ENCODE measurements at places on chromosomes 3 and 15.

GRCh38 chr15:85515212-85515611 is 134.8 kb downstream of the AKAP13 start:
- no peak overlapping the region for H3K27ac ChIP-seq
- no peaks in the 10 kb centered on the region for H3K27me3 ChIP-seq
- DNase-seq = no peak
- peaks cover 13% of the 10 kb centered on the region for H3K4me1 ChIP-seq

DNA sequence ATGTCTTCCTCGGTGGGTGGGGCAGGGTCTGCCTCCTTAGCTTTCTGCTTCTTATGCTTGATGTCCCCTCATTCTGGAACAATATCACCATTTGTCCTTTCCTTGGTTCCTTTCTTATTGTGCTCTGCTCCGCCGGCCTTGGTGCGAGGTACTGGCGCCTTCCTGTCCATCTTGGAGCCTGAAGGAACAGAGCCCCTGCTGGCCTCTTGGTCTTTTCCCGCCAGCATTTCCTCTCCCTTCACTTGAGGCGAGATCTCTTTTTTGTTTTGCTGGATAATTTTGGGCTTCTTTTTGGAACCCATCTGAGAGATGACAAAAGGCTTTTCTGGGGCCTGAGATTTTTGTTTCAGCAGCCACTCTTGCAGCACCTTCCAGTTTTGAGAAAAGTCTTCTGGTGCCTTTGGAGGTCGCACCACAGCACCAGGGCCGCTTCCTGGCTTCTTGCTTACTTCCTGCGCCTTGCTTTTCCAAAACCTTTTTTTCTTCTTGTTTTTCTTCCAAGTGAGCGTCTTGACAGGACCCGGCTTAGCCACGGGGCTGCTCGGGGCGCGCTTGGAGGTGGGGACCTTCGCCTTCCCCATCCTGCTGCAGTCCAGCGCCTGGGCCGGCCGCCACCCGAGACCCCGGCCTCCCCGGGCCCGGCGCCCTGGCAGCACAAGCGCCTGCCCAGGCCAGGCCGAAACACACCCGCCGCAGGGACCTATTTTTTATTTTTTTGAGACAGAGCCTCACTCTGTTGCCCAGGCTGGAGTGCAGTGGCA is 127.1 kb downstream of the KLF13 start:
- no peaks in the 10 kb centered on the region for H3K27me3 ChIP-seq
- DNase-seq = no peak
- H3K4me3 ChIP-seq = no peak overlapping the region

DNA sequence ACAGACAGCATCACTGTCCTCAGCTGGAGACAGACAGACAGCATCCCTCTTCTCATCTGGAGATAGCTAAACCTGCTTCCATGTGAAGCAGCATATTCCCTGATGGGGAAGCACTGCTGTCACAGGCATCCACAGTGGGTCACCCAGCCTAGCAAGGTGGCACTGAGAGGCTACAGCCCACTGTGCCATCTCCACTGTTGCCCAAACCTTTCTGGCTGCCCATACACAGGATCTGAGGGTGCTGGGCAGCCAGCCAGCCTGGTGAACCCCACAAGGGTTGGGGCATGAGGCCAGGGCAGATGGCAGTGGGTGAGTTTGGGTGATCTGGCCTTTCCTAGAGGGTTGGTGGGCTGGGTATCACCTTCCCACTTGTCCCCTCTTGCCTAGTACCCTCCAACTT is 11.7 kb downstream of the CHST13 start:
- no peak overlapping the region for H3K4me3 ChIP-seq
- H3K4me1 ChIP-seq = no peaks in the 10 kb centered on the region
- no peak for DNase-seq
- peaks cover 43% of the 10 kb centered on the region for H3K27me3 ChIP-seq
- no peak overlapping the region for H3K27ac ChIP-seq

GRCh38 chr15:66580643-66581042 is 14.8 kb upstream of the LCTL start:
- no peaks in the 10 kb centered on the region for H3K36me3 ChIP-seq
- DNase-seq = no peak
- H3K4me1 ChIP-seq = peaks cover 3% of the 10 kb centered on the region
- no peak overlapping the region for H3K27ac ChIP-seq
- H3K27me3 ChIP-seq = peaks cover under 1% of the 10 kb centered on the region

- no peak overlapping the region for H3K4me3 ChIP-seq
- peaks cover 11% of the 10 kb centered on the region for H3K4me1 ChIP-seq
- DNase-seq = no peak
- H3K27ac ChIP-seq = no peak overlapping the region
Measured at GRCh38 chr3:31882431-31882830, 98.6 kb downstream of the OSBPL10 start.

- peaks cover 24% of the 10 kb centered on the region for H3K4me1 ChIP-seq
- no peaks in the 10 kb centered on the region for H3K27me3 ChIP-seq
- DNase-seq = no peak
- peaks cover 9% of the 10 kb centered on the region for H3K36me3 ChIP-seq
- no peak overlapping the region for H3K4me3 ChIP-seq
Measured at GRCh38 chr15:63823253-63823844, 10.4 kb downstream of the HERC1 start.

- H3K36me3 ChIP-seq = peaks cover 24% of the 10 kb centered on the region
- DNase-seq = no peak
- H3K4me3 ChIP-seq = peak overlapping the region; percentile 92
- H3K27me3 ChIP-seq = peaks cover 11% of the 10 kb centered on the region
- peak overlapping the region; percentile 91 for H3K27ac ChIP-seq
Measured at GRCh38 chr3:128152419-128153155, 694 bp upstream of the EEFSEC start.

GRCh38 chr15:48730506-48730905 is 80.4 kb downstream of the CEP152 start:
- DNase-seq = no peak
- H3K27me3 ChIP-seq = no peaks in the 10 kb centered on the region
- H3K27ac ChIP-seq = no peak overlapping the region
- H3K36me3 ChIP-seq = peaks cover 33% of the 10 kb centered on the region
- H3K4me1 ChIP-seq = no peaks in the 10 kb centered on the region
- H3K4me3 ChIP-seq = no peak overlapping the region

DNA sequence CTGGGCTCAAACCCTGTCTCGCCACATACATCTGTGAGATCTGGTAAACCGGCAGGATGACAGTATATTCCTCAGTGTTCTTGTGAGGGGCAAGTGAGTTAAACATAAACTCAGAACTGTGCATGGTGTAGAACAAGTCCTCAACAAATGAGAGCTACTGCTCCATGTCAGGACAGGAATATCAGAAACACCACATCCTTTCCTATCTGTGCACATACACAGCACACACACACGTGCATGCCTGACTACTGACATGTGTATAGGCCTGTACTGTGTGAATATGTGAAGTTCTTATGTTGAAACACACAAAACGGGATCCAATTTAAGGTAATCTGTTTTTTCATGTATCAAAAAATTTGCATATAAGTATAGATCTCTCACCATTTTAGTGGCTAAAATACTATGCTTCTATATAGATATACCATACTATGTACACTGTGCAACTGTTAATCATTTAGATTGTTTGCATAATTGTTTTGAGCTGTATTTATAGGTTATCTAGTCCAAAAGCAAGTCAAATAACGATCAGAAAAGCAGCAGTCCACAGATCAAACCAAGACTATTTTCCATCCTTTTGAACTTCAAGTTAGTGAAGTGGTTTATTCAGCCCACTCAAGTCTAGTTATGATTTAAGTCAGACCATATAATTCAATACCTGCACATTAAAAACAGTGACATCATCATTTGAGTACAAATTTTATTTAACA is 44.8 kb downstream of the CCR4 start:
- H3K4me1 ChIP-seq = peaks cover 5% of the 10 kb centered on the region
- H3K27ac ChIP-seq = no peak overlapping the region
- peaks cover 6% of the 10 kb centered on the region for H3K36me3 ChIP-seq
- H3K27me3 ChIP-seq = no peaks in the 10 kb centered on the region
- no peak for DNase-seq

DNA sequence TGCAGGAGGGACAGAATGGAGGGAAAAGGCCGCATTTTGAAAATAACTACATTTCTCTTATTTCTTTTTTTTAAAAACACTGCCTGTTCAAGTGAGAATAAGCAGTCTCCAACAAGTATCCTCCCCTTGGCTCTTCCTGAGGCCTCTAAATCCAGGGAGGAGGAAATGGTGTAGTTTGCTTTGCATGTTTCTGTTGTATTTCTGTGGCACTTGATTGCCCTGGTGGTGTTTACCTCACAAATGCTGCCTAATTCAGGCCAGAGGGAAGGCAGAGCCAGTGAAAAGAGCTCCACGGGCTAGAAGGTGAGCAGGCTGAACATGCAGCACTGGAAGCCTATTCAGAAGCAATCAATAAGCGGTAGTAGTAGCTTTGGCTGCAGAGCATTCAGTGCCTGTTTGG is 149.3 kb upstream of the ATP11B start:
- peaks cover 5% of the 10 kb centered on the region for H3K36me3 ChIP-seq
- H3K4me3 ChIP-seq = peak overlapping the region; percentile 30
- H3K4me1 ChIP-seq = peaks cover 10% of the 10 kb centered on the region
- H3K27me3 ChIP-seq = no peaks in the 10 kb centered on the region
- H3K27ac ChIP-seq = peak overlapping the region; percentile 85

DNA sequence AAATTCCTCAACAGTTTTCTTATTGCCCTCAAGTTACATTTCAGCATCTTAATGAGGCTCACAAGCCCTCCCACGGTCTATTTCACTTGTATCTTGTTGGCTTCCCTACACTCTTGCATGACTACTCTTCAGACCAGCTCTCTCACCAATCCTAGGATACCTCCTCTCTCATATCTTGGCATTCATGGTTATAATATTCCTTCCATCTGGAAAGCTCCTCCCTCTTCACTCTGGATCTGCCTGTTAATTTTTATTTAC is 8.5 kb upstream of the CCDC80 start:
- H3K27me3 ChIP-seq = no peaks in the 10 kb centered on the region
- DNase-seq = no peak
- H3K4me3 ChIP-seq = no peak overlapping the region
- peaks cover 16% of the 10 kb centered on the region for H3K4me1 ChIP-seq
- H3K36me3 ChIP-seq = no peaks in the 10 kb centered on the region

- peaks cover 50% of the 10 kb centered on the region for H3K4me1 ChIP-seq
- DNase-seq = peak; percentile 75
- peaks cover 6% of the 10 kb centered on the region for H3K36me3 ChIP-seq
- H3K27ac ChIP-seq = peak overlapping the region; percentile 74
- no peaks in the 10 kb centered on the region for H3K27me3 ChIP-seq
Measured at GRCh38 chr15:99123713-99124451, 19.0 kb downstream of the SYNM start.

GRCh38 chr3:65439641-65440284 is 599.0 kb downstream of the MAGI1 start:
- no peaks in the 10 kb centered on the region for H3K27me3 ChIP-seq
- DNase-seq = no peak
- H3K4me3 ChIP-seq = no peak overlapping the region

- H3K27ac ChIP-seq = no peak overlapping the region
- DNase-seq = no peak
- no peaks in the 10 kb centered on the region for H3K27me3 ChIP-seq
- H3K36me3 ChIP-seq = no peaks in the 10 kb centered on the region
- H3K4me1 ChIP-seq = no peaks in the 10 kb centered on the region
Measured at GRCh38 chr3:105323274-105323599, 43.5 kb upstream of the ALCAM start.

- no peaks in the 10 kb centered on the region for H3K36me3 ChIP-seq
- H3K4me1 ChIP-seq = peaks cover 6% of the 10 kb centered on the region
- peaks cover 14% of the 10 kb centered on the region for H3K27me3 ChIP-seq
- no peak overlapping the region for H3K27ac ChIP-seq
- H3K4me3 ChIP-seq = no peak overlapping the region
Measured at GRCh38 chr3:132730891-132731580, 8.8 kb upstream of the NPHP3 start.

DNA sequence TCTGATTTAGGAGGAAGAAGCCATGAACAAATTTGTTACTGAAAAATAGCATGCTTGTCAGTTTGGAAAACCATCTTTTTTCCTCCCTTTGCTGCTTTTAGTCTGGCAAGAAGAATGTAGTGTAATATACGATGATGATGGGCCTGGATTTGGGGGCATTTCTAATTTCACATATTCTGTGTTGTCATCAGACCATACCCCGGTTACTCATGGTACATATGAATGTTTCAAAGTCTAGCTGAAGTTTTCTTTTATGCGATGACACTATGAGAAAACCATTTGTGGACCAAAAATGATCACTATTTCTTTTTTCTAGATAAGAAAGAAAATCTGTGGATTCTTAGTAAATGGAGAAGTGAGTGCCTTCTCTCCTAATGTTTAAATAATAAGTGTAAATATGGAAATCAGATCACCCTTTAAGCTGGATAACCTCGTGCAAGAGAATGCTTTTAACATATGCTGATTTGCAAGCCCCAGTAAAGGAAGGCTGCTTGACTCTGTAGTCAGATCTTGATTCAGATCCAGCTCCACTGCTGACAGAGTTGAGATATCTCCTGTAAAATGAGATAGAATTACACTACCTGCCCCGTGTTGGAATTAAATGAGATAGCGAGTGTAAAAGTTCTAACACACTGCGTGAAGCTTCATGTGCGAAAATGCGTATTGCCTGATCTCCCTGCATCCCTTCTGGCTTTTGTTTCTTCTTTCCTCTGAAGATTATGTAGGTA is 3.0 kb downstream of the MEF2A start:
- H3K36me3 ChIP-seq = peaks cover 3% of the 10 kb centered on the region
- H3K27ac ChIP-seq = peak overlapping the region; percentile 22
- peaks cover 45% of the 10 kb centered on the region for H3K4me1 ChIP-seq

GRCh38 chr3:183214277-183214612 is 38.8 kb upstream of the B3GNT5 start:
- DNase-seq = no peak
- no peak overlapping the region for H3K27ac ChIP-seq
- no peak overlapping the region for H3K4me3 ChIP-seq
- H3K36me3 ChIP-seq = peaks cover 3% of the 10 kb centered on the region
- H3K4me1 ChIP-seq = peaks cover 23% of the 10 kb centered on the region

DNA sequence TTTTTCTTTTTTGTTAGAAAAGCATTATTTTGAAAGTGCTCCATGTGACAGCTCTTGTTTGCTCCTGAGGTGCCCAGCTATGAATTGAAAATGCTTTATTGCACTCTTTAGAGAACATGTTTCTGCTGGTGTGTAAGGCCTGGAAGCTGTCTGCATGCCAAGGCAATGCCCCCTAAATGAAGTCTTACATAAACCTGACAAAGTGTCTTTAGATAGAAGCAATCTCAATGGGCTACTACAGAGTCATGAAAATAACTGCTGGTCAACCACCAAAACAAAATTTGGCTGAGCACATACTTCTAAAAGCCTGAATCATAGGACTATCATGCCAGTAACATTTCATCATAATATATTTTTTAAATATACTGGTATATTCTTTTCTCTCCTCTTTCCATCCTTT is 178.7 kb downstream of the THRB start:
- H3K27ac ChIP-seq = no peak overlapping the region
- no peaks in the 10 kb centered on the region for H3K4me1 ChIP-seq
- DNase-seq = no peak
- no peak overlapping the region for H3K4me3 ChIP-seq
- H3K27me3 ChIP-seq = no peaks in the 10 kb centered on the region

DNA sequence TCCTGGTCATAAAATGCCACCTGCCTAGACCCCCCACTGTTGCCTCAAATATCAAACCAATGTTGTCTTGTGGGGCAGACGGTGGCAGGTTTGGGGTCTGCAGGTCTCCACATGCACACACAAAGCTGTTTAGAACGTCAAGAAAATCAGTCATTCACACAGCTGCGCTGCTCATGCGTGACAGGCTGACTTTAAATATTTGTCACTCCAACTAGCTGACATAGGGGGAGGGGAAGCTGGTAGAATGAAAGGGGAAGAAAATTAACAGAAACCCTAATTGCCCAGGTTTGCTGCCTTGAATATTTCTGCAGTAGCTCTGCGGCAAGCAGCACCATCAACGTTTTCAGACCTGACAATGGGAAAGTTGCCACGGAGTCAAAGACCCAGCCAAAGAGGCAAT is 201.8 kb downstream of the ABHD5 start:
- peak overlapping the region; percentile 68 for H3K4me3 ChIP-seq
- H3K4me1 ChIP-seq = peaks cover 15% of the 10 kb centered on the region
- H3K27me3 ChIP-seq = peaks cover 36% of the 10 kb centered on the region
- H3K36me3 ChIP-seq = no peaks in the 10 kb centered on the region
- peak overlapping the region; percentile 67 for H3K27ac ChIP-seq

Data from type B pancreatic cell (in vitro differentiated cells).